MV-4-11 (cell line): ENCODE measurements at places on chromosomes 7 and 10.
A peak's percentile ranks its signal among the peaks of the same experiment; 100 is the strongest.

DNA sequence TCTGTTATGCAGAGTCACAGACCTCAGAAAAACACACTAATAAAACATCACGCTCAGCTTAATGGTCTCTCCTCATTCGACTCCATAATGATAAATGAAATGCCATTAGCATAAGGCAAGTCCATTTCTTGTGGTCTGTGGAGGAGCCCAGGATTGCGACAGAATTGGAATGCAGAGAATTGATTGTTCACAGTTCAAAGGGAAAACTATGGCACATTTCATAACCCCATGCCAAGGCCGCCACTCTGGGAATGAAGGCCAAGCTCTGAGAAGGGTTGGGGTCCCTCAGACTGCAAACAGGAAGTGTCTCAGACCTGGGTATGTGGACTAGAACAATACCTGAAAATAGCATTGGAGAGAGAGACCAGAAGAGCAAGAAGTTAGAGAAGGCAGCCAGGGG lies 398.9 kb downstream of the ADRA2A start:
- DNase-seq = no peak

GRCh38 chr7:155217634-155218033 lies 80.0 kb upstream of the INSIG1 start:
- no peak for DNase-seq

- DNase-seq = no peak
Measured at GRCh38 chr7:84175461-84175860, 19.1 kb downstream of the SEMA3A start.

DNA sequence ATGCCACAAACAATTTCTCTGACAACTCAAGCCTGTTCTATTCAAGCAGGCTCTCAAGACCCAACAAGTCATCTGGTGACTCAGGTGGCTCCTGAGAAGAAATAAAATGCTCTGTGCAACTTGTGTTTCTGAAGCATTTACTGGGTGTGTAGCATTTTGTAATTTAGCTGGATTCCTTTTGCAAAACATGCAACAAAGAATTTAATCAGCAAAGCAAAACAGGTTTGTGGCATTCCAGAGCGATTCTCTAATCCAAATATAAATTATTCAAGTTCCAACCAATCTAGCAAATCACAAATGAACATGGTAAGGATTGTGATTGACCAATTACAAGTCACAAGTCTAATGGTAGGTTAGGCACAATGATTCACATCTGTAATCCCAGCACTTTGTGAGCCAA lies 39.8 kb upstream of the C10orf67 start:
- DNase-seq = no peak

DNA sequence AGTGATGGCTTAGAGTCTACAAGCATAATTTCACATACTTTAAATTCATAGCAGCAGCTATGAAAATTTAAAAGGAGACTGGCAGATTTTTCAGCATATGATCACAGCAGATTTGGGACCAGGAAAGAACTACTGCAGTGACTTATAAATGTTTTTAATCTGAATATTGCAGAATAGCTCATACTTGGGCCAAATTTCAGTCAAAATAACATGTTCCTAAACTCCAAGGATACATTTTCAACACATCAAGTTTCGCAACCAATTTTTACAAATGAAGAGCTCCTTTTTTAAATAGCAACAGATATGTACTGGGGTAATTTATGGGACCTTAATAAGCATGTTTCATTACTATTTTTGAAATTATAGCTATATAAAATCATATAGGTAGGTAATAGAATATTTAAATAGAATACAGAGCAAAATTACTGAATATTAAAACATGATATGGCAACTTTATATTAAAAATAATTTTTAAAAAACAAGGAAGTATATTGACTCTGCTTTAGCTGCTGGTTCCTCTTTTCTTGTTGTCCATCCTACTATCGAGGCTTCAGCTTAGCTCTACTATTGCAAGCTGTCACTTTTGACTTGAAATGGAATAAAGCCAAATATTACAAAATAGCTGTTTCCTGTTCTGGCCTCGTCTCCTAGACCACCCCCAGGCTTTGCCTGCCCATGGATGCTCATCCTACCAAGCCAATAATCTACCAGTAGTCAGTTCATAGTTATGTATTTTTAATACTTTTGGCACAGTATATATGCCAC lies 123.1 kb downstream of the NRBF2 start:
- DNase-seq = peak; percentile 95

DNA sequence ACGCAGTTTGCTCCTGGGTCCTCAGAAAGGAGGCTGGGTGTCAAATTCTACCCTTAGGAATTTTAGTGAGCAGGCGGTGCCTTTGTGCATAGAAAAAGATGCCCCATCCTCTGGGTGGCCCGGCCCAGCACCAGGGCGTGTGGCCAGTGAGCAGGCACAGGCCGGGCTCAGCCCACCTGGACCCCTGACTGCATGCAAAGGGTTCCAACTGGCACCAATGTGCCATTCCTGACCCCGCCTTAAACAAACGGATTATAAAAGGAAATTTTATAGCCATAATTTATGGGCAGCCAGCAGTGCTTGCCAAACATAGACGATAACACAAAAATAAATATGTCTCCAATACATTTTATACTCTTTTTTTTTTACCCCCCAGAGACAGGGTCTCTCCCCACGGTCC lies 40.1 kb upstream of the GNA12 start:
- DNase-seq = no peak

DNA sequence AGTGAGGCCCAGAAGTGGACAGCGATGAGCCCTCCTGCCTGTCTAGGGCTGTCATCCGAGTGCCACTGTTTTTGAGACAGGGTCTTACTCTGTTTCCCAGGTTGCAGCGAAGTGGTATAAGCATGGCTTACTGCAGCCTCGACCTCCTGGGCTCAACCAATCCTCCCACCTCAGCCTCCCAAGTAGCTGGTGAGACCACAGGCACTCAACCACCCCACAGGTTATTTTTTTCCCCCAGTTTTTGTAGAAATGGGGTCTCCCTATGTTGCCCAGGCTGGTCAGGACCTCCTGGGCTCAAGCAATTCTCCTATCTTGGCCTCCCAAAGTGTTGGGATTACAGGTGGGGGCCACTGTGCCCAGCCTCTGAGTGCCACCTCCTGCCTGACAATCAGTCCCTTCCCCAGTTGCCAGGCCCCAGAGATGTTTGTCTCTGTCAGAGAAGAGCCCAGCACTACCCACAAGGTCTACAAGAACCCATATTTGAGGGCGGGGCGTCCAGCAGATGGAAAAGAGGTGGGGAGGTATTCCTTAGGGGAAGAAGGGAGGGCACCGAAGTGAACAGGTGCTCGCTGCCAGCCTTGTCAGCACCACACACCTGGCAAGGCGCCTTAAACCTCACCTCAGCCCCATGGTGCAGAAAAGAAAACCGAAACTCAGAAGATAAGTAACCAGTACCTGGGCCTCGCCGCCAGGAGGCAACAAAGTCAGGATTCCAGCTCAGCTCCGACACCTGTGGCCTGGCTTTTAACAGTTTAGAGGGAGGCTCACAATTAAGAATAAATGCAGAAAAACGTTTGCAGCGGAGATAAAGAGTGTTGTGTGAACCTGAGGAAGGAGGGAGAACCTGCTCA lies 77.4 kb upstream of the ANLN start:
- DNase-seq = no peak
